ENCODE measurements at places on chromosomes 11 and 22. TPM values are rescaled to one million over a fixed set of nuclear protein-coding genes. Genes with fewer than 3 reads are reported as not detected.

APOL6 gene
- total RNA-seq = 16.4 TPM

C22orf42 gene
- not detected for total RNA-seq

TRPM5 gene
- 0.08 TPM for total RNA-seq

KCNK4 gene
- 1.1 TPM for total RNA-seq

CCDC81 gene
- 0.49 TPM for total RNA-seq

LDHAL6A gene
- not detected for total RNA-seq

GRCh38 chr22:43511276-43511910 lies 99.6 kb downstream of the MPPED1 start:
- no peak for DNase-seq

- DNase-seq = no peak
Observed at GRCh38 chr11:19400296-19400695, 159.6 kb upstream of the E2F8 start.

DNA sequence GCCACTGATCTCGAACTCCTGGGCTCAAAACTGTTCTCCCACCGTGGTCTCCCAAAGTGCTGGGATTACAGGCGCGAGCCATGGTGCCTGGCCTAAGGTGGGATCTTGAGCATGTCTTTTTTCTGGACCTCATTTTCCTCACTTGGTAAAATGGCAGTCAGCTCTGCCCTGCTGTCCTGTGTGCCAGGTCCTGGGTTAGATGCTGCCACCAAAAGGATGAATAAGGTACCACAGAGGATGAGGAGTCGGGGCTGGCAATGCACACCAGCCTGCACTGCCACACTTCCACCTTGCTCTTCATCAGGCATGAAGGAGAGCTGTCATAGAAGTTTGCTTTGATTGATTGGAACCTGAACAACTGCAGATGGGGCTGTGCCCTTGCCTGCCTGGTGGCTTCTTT lies 32.3 kb downstream of the ACO2 start:
- no peak for DNase-seq

GRCh38 chr22:49267996-49268395 lies 559.7 kb downstream of the BRD1 start:
- DNase-seq = no peak

DNA sequence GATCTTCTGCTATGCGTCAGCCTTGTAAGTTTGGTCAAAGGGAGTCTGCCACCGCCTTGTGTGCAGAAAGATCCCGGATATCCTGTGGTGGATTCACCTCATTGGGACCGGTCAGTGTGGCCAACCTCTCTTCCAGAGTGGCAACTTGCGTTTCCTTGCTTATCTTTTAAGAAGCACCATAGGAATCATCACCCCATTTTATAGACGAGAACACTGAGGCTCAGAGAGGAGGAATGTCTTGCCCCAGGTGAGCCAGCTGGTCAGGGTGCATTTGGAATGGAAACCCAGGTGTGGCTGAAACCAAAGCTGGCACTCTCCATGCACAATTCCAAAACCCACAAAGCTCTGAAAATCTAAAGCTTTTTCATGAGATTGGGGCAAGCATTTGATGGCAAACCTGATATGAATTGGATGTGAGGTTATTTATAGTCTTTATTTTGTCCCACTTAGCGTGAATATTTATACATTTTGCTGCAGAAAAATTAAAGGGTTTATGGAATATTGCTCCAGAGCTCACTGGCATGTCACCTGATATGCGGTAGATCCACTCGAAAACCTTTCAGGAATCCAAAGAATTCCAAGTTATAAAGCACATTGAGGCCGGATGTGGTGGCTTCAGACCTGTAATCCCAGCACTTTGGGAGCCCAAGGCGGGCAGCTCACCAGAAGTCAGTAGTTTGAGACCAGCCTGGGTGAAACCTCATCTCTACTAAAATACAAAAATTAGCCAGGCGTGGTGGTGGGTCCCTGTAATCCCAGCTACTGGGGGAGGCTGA lies 12.1 kb upstream of the EIF3D start:
- no peak for DNase-seq

GRCh38 chr11:67525275-67525976 lies 2.2 kb upstream of the CABP2 start:
- DNase-seq = no peak

- DNase-seq = no peak
Observed at GRCh38 chr11:45665933-45666647, 668 bp upstream of the CHST1 start.

- no peak for DNase-seq
Observed at GRCh38 chr22:42754658-42755057, 34.0 kb upstream of the A4GALT start.

DNA sequence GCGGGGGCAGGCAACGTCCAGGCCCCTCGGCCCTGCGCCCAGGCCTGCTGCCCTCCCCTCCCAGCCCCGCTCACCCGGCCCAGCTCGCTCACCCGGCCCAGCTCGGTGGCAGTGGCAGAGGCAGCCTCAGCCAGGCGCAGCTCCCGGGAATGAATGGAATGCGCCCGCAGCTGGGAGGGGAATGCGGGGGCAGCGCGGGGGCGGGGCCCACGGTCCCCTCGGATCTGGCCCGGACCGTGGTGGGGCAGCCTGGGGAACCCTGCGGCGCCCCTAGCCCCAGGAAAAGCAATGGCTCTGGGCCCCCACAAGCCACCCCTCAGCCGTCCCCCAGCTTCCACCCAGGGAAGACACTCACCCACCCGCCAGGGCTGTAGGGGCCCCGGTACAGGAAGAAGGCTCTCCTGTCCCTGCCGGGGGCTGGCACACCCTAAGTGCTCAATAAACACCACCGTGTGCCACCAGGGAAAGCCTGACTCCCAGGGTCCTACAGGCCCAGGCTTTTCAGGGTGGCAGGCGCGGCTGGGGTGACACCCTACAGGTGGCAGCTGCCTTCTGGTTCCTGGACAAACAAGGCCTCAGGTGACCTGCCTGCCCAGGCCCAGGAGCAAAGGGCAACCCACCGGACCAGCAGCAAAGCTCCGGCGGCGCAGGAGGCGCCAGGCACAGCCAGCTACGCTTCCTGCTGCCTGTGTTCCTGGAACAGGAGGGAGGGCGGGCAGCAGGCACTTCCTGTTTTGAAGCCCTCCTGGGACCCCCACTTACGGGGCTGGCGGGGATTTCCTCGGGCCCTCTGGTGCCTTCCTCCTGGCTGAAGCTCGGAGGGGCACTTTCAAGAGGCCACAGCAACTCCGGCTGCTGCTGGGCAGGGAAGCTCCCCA lies 13.8 kb downstream of the PLXNB2 start:
- DNase-seq = no peak

- DNase-seq = no peak
Observed at GRCh38 chr11:94066901-94067429, 45.8 kb downstream of the HEPHL1 start.

GRCh38 chr11:133504906-133505305 lies 27.4 kb downstream of the OPCML start:
- DNase-seq = no peak

GRCh38 chr11:14350215-14350614 lies 8.8 kb downstream of the RRAS2 start:
- DNase-seq = no peak
